ENCODE measurements at places on chromosomes 7 and 10.

- DNase-seq, result no peak
These were observed 1.6 kb upstream of the ANKRD2 start for GRCh38 chr10:97570789-97571471.

DNA sequence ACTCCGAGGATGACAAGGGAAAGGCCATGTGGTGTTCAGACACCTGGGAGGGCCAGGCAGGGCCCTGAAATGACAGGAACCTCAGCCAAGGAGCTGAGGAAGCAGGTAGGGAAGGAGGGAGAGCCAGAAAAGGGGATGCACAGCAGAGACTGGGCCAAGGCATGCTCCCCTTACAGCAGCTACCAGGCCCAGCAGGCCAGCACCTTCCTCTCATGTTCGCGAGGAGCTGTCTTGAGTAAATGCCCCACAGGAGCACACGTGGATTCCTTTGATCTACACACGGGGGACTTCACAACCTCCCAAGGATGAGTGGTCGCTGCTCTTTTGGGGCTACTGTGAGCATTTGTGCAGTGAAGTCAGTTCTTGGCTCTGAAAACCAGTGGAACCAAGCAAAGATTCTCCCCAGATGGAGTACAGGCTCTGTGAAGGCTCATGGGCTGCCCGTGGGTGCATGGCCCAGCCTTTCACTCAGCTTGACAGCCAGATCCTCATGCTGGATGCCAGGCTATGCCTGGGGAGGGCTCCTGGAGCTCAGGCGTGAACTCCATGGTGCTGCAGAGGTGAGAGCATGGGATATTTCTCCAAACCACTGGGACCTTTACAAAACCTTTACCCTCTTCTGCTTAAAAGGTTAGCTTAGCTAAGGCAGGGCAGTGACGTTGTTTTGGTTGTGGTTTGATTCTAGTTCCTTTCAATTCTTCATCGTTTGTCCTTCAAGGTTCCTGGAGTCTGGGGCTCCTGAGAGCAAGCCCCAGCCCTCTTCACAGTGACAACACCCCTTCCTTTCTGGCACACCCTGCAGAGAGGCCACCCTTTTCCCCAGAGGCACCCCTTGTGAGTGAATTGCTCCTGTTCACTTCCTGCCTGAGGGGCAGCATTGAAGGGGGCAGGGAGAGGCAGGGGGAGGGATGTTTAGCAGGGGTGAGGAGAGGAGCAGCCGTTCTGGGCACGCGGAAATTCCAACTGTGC is 74.2 kb upstream of the ZPBP start:
- peak; percentile 59 for DNase-seq

GRCh38 chr7:4386190-4386589 is 295.9 kb upstream of the FOXK1 start:
- no peak for DNase-seq

GRCh38 chr7:148572067-148572522 is 18.5 kb upstream of the C7orf33 start:
- DNase-seq, result no peak

DNA sequence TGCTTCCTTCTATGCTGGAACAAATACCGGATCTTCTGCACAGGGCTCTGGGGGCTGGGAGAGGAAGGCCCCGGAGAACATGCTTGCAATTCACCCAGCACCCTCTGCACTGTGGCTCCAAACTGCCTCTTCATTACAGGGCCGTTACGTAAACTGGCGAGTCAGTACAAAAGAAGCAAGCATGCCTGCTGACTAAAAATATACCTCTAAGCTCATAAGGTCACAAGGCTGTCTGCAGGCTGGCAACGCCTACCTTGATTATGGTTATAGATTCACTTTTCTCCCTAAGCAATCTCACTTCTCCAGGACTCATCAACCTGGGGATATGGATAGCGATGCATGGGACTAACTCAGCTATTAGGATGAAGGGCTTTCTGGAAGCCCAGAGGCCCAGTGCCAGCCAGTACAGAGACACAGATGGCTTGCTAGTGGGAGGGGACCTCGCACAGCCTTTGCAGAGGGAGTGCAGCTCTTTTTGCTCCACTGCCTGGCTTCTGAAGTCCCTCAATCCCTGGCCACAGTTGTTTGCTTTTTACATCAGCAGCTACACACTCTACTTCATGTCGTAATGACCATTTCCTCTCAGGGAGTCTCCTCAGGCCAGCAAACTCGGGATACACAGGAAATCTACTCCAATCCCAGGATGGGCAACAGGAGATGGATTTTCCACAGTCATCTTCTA is 96.1 kb downstream of the SH3PXD2A start:
- no peak for DNase-seq

- DNase-seq, result no peak
These were observed 40.9 kb downstream of the FRMPD2 start for GRCh38 chr10:48233559-48234005.

GRCh38 chr10:57846307-57847065 is 421.2 kb downstream of the IPMK start:
- no peak for DNase-seq

DNA sequence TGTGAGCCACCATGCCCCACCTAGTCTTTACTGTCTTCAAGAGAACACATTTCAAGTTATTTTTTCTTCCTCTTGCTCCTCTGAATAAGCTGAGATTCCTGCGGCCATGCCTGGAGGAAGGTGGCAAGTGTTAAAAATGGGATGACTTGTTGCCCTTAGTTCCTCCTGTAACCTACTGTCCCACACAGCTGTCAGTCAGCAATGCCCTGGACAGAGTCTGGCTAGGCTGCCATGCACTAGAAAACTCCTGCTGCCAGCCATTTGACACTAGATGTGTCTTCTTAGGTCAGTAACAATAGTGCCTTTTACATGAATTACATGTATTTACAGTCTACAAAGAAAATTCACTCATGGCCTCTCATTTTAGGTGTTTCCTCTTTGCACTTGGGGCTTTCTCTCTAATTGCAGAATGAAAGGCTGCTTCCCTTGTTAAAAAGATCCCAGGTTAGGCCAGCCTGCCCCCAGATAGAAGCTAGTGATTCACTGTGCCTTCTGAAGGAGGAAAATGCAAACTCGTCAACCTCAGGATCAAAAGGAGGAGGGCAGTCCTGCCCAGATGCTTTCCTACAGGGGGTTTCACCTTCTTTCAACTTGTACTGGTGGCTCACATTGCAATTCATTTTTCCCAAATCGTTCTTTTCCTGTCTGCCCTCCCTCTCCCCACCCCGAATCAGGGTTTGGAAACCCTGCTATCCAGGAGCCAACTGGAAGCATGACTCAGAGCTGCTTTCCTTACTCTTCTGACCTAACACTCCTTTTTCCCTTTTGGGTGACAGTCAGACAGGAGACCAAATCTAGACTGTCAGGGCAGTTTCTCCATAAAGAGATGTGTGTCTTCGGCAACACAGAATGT is 136.6 kb downstream of the SPAG6 start:
- DNase-seq, result no peak

DNA sequence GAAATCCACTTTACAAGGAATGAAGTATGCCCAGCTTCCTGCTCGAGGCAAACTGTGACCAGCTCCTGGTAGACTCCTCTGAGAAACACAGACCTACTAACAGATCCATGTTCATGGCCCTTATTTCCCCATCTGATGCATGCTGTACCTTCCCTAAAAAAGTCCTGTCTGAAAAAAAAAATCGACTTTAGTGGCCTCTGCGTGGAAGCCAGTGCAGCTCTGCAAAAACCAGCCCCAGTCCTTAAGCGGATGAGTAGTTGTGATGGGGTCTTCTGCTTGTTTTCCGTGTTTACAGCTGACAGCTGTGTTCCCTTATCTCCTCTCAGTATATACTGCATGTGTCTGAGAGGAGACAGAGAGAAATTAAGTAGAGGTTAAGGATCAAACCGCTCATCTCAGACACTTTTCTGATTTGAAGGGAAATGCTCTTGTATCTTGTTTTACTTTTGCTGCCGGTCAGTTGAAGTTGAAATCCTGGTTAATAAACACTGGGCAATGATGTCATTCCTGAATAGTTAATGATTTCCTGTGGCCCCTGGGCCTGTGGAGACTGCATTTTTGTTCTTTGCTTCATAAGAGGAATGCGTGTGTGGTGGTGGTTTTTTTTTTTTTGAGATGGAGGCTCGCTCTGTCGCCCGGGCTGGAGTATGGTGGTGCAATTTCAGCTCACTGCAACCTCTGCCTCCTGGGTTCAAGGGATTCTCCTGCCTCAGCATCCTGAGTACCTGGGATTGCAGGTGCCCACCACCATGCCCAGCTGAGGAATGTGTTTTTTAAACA is 67.6 kb downstream of the DOCK1 start:
- no peak for DNase-seq

GRCh38 chr10:46329690-46330016 is 42.9 kb downstream of the ANTXRL start:
- no peak for DNase-seq

DNA sequence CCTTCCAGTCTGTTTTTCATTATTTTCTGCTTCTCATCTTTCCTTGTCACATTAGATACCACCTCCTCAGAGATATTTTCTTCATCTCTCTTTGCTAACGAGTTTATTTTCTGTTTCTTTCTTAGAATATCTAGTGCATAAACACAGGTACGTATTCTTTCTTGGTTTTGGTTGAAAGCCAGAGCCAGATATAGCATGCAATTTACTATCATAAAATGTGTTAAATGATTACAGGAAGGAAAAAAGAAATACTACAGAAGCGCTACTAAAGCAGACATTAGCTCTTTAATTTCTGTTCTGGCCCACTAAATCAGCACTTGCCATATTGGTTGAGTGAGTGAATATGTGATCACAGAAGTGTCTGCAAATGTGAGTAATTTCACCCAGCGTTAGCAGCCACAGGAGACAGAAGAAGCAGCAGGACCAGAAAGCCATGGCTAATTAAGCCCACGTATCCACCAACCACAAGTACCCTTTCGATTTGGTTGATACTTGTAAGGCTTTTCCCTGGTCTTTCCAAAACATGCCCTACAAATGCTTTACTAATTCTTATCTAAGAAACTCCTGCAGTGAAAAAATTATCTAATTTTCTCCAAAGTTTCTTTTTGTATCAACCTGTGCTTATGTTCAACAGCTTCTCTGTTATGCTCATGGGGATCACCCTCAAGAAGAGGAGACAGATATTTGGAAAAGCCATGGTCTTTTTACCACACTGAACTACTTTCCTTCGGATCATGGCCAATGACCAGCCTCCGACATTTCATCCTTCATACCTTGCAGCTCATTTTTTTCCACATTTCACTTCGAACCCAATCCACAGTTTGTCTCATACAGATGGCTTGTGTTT is 23.1 kb upstream of the MACC1 start:
- no peak for DNase-seq
